Cerebellar nuclear complex (tissue), 1 donor: ENCODE measurements at places on chromosomes 6 and 20.

DNA sequence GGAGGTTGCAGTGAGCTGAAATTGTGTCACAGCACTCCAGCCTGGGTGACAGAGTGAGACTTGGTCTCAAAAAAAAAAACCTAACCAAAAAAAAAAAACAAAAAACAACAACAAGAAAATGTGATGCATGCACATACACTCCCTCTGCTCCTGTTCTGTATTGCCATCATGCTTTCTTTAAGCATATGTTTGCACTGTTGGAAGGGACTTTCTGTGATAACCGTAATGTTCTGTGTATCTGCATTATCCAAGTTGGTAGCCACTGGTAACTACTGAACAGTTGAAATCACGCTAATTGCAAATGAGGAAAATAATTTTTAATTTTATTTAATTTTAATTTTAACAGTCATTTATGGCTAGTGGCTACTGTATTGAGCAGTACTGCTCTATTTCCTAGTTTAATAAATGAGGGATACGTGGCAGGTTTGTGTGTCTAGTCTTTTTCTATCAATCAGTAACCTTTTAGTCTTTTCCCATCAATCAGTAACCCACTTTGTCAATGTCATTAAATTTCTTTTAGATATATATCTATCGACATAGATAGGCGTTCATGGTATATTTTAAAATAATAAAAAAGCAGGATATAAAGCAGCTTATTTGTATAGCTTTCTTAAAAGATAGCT, 135.6 kb downstream of the ASCC3 start:
- no peak for DNase-seq

- no peak for DNase-seq
These were observed 57.8 kb downstream of the IL22RA2 start for GRCh38 chr6:137115658-137116057.

DNA sequence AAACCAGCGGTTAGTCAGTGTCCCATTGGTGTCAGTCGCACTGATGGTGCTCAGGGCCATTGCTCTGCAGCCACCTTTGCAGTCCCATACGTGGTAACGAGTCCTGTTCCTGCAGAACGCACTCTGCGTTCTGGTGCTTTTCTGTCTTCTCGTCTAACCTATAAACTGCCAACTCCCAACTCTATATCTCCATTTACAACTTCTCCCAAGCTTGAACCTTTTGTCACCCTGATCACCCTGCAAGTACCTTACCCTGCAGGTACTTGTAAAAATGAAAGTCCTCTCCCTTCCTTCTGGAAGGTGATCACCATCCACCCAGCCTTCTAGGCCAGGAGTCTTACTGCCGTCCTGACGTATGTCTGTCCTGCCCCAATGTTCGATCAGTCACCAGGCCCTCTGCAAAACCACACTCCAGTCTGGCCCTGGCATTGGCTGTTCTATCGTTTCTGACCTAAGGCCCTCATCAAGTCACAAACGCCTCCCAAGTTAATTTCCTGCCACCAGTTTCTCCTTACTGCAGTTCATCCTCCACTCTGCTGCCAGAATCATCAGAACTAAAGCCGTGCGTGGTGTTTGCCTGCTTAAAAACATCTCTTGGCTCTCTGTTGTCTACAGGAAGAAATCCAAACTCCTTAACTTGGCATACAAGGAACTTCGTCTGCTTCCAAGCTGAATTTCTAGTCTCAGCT, 7.9 kb downstream of the RREB1 start:
- no peak for DNase-seq

GRCh38 chr6:136846046-136846445, 23.7 kb downstream of the PEX7 start:
- no peak for DNase-seq

DNA sequence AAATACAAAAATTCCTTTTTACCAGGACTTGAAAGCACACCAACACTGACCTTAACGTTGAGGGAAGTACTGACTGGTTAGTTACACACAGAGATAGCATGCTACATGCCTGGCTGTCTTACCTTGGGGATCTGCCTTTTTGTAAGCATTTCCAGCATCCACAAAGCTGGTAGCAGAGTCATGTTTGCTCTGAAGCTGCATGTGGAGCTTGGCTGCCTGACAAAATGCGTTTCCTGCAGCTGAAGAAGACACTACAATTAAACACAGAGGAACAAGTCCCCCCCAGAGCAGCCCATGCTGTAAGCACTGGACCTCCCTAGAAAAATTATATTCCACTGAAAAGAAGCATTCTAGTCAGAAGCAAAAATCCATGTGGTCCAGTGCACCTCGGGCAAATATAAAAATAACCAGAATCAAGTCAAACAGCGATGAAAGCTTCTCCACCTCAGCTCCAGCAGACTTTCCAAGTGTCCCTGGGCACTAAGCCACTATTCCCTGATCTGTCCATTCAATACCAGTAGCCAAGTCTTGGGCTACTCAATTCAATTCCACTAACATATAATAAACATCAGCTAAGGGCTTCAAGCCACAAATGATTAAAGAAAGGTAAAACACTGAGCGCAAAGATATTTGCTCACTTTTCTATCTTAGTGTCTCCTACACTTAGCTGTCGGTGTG, 24.2 kb downstream of the NAPB start:
- DNase-seq, result peak; percentile 13

DNA sequence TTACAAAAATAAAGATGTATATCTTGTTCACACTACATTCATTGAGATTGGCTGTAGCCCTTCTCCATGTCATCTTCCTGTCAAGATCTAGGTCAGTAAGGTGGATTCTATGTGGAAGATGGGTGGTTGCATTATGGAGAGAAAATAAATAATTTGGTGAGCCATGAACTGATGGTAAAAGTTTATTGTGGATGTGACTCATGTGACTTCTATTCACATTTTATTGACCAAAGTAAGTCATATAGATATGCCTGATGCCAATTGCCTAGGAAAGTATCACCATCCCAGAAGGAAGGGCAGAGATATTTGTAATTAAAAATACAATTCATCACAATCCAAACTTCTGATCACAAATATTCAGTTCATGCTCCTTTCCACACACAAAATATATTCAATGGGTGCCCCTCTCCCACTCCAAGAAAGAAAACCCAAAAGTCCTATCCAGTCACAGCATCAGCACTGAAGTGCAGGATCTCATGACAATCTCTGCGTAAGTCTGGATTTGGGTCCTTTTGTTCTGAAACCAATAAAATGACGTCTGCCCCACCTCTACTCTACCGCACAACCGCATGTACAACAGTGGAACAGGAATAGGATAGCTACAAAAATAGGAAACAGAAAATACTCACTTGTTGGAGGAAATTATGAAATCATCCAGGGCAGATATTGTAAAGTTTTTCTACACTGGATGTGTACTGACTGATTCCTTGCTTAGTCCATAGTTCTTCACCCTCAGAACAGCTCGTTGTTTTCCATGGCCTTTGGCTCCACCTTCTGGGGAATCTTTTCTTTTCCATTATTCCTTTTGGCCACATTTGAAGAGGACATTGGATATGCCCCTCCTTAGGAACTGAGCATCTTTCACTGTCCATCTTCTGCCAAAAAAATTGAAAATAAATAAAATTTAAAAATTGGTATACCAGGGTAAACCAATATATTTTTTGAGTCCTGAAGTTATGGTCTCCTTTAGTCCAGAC, 16.1 kb upstream of the SLC17A3 start:
- no peak for DNase-seq

DNA sequence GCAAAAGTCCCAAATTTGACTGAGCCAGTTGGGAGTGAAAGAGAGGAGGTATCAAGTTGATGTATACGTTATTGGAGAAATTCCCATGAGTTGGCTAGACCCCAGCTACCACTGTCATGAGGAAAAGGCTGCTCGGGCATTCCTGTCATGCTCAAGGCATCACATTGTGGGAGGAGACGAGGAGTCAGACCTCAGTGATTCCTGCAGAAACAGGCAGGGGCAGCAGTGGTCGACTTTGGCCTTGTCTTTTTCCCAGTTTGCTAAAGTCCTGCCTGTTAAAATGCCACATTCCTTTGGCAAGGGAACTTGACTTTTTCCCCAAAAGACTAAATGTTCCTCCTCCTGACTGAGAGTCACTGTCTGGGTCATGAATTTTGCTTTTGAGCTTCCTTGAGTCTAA, 295.5 kb upstream of the HS3ST5 start:
- DNase-seq, result no peak

- DNase-seq, result no peak
These were observed 10.5 kb upstream of the OGFRL1 start for GRCh38 chr6:71277926-71278600.

DNA sequence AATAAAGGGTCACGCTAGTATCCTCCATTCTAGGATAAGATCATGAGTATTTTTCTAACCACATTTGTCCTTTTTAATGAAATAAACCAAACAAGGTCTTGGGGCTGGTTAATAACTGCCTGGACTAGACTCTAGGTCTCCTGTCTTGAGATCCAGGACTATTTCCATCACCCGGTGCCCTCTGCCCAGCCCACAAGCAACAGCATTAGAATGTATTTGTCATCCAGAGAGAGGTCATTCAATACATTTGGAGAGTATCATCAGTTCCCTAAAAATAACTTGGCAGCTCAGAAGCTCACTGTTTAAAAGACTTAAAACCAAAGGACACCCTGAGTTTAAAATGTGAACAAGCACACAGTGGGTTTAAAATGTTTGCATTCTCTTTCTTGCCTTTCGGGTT, 4.4 kb upstream of the RBM24 start:
- no peak for DNase-seq

GRCh38 chr6:111844921-111845320, 28.3 kb downstream of the FYN start:
- no peak for DNase-seq

- no peak for DNase-seq
These were observed 94.5 kb downstream of the GRM4 start for GRCh38 chr6:34051331-34051919.
